ENCODE measurements at places on chromosomes 6 and 20.
A peak's percentile ranks its signal among the peaks of the same experiment; 100 is the strongest.

DNA sequence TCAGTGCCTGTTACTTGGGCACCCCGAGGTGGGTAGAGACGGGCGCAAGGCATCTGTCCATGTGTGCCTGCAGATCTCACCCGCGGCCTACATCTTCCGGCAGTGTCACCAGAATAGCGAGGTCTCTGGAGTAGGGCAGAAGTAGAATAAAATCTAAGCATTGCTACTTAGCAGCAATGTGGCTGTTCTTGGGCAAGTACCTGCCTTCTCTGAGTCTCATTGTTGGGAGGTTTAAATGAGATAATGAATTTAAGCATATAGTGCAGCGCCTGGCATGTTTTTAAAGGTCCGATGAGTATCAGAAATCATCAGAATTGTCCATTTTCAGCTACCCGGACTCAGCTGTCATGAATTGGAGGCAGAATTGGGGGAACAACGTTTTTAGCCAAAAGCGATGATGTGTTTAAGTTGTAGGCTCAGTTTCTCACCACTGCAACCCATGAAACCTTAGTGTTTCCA lies 800 bp downstream of the ABCC10 start:
- no peak for DNase-seq

- DNase-seq, result no peak
Observed at GRCh38 chr6:96927660-96928059, 3.1 kb downstream of the KLHL32 start.

DNA sequence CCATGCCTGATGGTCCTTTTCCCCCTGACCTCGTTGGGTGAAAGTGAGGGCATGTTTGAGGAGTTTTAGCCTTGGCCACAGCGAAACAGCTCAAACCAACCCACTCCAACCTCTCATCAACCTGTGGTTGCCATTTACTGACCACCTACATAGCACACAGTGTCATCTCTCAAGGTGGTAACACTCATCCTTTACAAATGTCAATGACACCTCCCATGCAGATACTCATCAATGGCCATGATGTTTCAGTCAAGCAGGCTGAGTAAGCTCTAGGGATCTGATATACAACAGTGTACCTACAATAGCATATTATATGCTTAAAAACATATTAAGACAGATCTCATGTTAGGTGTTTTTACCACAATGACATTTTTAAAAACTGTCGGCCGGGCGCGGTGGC lies 9.3 kb downstream of the RRAGD start:
- no peak for DNase-seq

DNA sequence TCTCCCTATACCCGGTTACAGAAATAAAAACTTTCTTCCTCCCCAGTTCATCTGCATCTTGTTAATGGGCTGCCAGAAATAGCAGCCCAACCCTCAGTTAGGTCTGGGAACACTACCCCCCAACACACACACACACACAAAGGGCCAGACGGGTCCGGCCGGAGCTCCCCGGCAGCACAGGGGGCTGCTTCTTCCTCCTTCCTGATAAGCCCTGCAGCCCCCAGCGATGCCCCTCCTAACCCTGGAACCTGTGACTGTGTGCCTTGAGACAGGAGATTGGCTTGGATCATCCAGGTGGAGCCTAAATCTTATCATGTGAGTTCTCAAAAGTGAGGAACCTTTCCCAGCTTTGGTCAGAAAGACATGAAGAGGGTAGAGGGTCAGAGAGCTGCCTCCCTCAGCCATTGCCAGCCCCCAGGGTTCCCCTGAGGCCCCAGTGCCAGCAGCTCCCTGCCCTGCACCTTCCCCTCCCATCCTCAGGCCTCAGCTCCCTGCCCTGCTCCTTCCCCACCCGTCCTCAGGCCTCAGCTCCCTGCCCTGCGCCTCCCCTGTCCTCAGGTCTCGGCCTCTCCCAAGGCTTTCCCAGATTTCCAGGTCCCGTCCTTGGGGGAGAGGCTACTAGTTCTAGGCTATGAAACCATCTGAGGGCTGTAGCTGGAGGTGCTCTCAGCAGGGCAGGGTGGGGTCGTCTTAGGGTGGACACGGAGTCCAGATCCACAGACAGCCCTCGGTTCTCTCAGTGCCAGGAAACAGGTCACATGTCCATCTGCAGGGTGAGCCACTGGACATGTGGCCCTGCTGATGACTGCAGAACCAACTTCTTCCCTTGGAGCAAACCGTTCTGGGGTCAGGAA lies 34.5 kb upstream of the CST7 start:
- no peak for DNase-seq

DNA sequence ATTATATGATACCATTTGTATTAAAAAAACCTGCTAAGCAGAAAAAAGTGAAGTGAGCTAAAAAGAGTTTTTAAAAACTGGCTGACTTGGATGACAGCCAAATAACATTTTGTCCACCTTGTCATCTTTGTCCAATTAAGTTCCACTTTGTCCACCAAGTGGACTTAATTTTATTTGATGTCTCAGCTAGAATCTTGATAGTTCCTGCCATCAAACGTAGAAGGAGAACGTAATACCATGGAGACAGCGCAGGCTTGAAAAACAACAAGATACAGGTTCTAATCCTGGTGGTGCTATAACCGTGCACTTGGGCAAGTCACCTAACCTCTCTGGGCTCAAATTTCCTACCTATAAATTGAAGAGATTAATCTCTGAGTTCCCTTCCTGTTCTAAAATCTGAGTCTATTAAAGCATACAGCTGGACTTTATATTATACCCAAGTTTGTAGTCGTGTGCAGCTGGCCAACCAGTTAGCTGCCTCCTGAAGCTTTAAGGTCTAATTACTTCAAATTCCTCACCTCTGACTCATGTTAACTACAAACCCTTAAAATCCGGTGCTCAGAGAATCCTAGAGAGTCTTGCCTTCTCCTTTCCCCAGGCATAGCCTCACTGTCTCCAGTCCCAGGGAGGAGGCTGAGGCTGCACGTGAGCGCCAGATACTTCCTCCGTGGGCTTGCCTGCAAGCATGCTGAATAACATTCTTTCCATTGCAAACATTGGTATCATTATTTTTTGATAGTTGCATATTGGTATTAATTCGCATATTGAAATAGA lies 16.8 kb downstream of the TMEM244 start:
- peak; percentile 14 for DNase-seq

GRCh38 chr20:3105256-3106137 lies 21.0 kb upstream of the AVP start:
- no peak for DNase-seq

DNA sequence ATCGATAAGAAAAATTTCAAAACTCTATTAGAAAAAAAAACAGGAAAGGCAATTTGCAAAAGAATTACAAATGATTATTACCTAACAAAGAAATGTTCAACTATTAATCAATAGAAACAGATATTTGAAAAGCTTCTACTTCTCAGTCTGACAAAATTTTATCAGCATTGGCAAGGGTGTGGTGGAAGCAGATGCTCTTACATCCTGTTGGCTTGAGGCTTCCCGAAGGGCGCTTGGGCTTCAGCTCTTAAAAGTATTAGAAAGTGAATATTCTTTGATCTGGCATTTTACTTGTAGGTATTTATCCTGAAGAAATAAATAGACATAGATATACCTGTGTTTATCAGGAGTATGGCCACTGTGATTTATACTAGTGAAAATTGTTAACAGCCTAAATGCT lies 38.7 kb downstream of the SLC35D3 start:
- peak; percentile 54 for DNase-seq

- no peak for DNase-seq
Observed at GRCh38 chr6:163738304-163738703, 323.8 kb downstream of the QKI start.

GRCh38 chr20:45445805-45446562 lies 23.6 kb upstream of the WFDC2 start:
- peak; percentile 17 for DNase-seq

DNA sequence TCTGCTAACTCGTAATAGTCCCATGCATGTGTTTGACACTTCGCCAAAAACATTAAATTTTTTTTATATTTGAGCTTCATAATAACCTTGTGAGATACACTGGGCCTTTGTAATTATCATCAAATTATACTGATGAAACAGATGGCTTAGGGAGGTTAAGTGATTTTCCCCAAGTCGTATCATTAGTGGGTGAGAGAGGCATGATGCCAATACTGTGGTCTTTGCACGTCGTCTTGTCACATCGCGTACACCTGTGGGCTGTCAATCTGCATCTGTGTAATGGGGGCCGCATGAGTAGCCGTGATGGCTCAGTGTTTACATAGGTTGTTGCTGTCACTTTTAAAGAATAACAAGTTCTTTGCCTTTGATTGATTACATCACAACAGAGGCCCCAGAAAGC lies 1.7 kb downstream of the PRL start:
- no peak for DNase-seq

- no peak for DNase-seq
Observed at GRCh38 chr20:47361057-47361915, 4.8 kb upstream of the ZMYND8 start.

- DNase-seq, result peak; percentile 58
Observed at GRCh38 chr6:149211046-149211571, 106.4 kb upstream of the TAB2 start.

- no peak for DNase-seq
Observed at GRCh38 chr20:25083141-25083772, 1.3 kb upstream of the VSX1 start.

DNA sequence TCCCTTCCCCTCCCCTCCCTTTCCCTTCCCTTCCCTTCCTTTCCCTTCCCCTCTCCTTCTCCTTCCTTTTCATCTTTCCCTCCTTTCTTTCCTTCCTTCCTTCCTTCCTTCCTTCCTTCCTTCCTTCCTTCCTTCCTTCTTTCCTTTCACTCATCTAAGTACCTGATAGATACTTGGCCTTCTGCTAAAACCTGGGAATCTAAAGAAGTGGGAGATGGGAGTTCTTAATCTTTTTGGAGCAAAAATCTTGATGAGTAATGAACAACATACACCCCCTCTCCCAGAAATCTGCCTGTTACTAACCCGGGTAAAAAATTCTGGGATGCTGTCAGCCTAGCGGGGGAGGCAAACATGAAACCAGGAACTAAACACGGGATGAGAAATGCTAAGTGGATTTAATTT lies 100.7 kb downstream of the VEGFA start:
- no peak for DNase-seq

- peak; percentile 95 for DNase-seq
Observed at GRCh38 chr6:157323255-157323965, at the start of gene TMEM242. TSS of gene TMEM242 (minus strand) at chr6:157323519. CDS start at chr6:157323499, 20 bp downstream.

DNA sequence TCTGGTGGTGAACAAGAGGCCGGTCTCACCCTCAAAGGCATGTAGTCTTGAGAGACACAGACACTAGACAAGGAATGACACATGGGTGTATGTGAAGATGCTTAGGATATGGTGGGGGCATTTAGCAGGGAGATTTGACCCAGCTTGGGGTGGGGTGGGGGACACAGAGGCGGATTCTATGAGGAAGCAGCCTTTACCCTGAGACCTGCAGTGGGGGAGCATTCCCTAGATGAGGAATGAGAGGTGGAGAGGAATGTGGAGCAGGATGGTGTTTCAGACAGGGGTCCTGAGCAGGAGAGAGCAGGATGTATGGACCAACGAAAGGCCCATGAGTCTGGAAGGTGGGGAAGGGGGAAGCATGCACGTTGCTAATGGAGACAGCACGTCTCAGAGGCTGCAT lies 57.8 kb downstream of the PHACTR3 start:
- no peak for DNase-seq

- DNase-seq, result no peak
Observed at GRCh38 chr6:109001291-109001894, 93.3 kb downstream of the SESN1 start.

DNA sequence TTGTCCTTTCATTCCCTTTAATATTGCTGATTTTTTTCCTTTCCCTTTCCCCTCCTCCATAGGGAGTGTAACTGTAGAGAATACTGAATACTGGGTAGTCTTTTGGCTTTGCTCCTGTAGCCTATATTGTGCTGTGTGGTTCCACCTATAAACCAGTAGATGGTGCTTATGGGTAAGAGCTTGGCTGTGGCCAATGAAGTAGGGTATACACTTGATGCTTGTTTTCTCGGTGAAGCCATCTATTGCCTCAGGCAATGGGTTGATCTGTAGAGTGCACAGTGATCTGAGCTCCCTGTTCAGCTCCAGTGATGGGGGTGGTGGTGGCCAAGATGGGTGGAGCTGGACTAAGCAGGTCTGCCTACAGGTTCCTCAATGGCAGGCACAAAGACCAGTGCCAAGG lies 203.3 kb upstream of the IMPG1 start:
- DNase-seq, result no peak

All from common myeloid progenitor, CD34-positive (primary cell).